ENCODE measurements at places on chromosomes 11 and 22.
A peak's percentile ranks its signal among the peaks of the same experiment; 100 is the strongest.

DNA sequence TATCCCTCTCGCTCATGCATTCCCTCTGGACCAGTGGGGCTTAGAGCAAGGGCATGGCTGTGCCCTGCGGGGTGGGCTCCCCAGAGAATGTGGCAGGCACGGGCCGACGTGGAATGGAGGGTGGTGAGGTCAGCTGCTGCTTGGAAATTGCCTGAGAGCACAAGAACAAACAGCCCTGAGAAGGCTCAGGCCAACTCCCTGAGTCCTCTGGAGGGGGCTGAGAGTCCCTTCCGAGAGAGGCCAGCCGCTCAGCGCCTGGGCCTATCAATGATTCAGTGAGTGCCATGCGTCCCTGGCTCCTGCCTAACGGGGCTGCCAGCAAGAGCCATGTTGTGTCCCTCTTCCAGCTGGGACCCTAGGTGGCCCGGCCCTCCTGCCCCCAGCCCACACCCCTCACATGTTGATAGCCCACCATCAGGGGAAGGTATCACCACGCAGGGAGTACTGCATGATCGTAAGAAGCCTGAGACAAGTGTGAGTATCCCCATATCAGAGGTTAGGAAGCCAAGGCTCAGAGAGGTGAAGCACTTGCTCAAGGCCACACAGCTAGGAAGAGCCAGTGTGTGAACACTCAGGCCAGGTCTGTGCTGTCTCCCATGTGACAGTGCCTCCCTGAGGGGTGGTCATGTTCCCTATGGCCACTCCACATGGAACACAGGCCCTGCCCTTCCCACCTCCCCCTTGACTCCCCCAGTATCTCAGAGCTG, 55.8 kb downstream of the NECTIN1 start:
- no peak for DNase-seq

- DNase-seq: no peak
These were observed 109.8 kb downstream of the CTTN start for GRCh38 chr11:70508231-70508480.

GRCh38 chr11:131206671-131207070, 163.7 kb upstream of the NTM start:
- DNase-seq: no peak

GRCh38 chr22:22165936-22166710, 78.5 kb upstream of the VPREB1 start:
- no peak for DNase-seq

GRCh38 chr22:25903294-25903693, 161.3 kb downstream of the MYO18B start:
- no peak for DNase-seq

DNA sequence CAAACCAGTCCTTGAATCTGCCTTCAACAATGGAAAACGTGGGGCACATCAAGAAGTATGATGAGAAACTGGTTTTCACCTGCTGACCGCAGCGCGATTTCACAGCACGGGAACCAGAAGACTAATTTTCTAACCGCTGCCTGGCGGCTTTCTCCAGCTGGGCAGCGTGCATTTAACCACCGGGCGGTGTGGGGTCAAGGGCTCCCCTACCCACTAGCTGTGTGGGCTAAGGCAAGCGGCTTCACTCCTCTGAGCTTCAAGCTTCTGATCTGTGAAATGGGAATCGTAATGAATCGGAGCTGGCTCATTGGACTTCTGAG, 4.2 kb downstream of the SHANK2 start:
- no peak for DNase-seq

DNA sequence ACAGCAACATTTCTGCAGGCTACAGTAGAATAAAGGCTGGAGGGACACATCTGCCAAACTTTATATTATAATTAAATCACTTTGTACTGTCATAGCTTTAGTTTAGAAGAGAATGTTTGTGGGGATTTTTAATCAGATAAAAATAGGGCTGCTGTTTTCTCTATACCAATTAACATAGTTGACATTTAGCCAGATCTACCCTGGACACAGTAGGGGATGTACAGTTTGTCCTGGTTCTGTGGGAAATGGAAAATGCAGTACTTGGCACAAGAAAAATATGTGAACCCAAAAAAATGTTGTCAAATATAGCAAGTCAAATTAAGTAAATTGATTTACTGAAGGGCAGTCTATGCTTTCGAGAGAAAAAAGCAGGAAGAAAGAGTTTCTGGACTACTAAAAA, 20.8 kb upstream of the PICALM start:
- DNase-seq: no peak

DNA sequence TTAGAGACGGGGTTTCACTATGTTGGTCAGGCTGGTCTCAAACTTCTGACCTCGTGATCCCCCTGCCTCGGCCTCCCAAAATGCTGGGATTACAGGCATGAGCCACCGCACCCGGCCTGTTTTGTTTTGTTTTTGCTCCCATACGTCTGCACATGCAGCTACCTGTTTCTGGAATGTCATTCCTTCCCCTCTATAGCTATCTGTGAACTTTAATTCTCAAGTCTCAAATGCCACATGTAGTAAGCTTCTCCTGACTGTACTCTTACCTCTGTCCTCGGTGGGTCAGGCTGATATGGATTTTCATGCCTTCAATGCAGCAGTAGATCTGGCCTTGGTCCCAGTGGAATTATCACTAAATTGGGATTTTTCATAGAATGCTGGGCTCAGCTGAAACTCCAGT, 12.4 kb upstream of the SWAP70 start:
- DNase-seq: no peak

DNA sequence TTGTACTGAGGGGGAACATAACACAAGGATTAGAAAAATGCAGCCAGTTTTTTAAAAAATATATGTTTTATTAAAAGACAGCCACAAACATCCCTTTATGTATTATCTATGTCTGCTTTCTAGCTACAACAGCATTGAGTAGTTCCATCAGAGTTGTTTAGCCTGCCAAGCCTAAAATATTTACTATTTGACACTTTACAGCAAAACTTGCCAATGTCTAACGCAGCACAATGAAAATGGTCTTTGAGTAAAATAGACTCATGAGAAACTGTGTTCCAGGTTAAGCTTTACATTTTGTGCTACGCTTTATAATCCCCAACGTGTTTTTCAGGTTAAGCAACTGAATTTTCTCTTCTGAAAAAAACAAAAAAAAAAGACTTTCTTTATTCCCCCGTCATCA, 2211.5 kb upstream of the RAG2 start:
- no peak for DNase-seq

- DNase-seq: peak; percentile 78
These were observed 84.1 kb downstream of the LARGE2 start for GRCh38 chr11:46006418-46007070.

DNA sequence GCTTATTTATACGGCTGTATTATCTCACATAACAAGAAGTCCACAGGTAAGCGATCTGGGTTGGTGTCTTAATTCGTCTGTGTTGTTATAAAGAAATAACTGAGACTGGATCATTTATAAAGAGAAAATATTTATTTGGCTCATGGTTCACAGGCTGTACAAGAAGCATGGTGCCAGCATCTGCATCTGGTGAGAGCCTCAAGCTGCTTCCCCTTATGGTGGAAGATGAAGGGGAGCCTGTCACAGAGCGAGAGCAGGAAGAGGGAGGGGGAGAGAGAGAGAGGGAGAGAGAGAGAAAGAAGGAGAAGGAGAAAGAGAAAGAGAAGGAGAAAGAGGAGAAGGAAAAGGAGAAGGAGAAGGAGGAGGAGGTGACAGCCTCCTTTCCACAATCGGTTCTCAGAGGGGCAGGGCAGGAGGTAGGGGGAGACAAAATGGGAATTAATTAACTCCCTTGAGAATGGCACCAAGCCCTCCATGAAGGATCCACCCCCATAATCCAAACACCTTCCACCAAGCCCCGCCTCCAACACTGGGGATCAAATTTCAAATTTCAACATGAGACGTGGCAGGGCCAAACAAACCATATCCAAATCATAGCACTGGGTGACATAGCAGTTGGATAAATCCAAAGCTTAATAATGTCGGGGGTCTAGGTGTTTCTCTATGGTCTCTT, 15.0 kb upstream of the TRIM44 start:
- DNase-seq: no peak

DNA sequence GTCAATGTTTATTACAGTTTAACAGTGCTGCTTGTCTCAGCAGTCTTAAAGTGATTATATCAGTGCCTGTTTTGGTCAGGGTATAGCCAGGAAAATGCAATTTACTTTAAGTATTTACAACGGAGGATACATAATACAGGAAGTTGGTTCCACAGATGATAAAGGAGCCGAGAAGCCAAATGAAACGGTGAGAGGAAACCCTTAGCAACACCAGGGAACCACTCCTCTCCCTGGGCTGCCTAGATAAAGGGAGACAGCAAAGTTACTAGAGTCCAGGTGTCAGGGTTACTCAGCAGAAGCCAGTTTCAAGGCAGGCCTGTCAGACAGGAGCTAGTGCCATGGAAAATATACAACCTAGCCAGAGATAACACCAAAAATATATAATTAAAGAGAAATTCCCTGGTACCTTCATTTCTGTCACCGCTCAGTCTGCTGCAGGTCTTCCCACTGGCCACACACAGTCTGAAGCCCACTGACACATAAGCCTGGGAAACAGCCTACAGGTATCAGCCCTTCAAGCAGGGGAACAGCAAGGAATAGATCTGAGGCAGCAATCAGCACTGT, 55.5 kb downstream of the FAM76B start:
- DNase-seq: no peak

- no peak for DNase-seq
These were observed 6.1 kb upstream of the SIGIRR start for GRCh38 chr11:420911-421321.

- DNase-seq: no peak
These were observed 779.7 kb upstream of the LRRC4C start for GRCh38 chr11:42239188-42239587.

DNA sequence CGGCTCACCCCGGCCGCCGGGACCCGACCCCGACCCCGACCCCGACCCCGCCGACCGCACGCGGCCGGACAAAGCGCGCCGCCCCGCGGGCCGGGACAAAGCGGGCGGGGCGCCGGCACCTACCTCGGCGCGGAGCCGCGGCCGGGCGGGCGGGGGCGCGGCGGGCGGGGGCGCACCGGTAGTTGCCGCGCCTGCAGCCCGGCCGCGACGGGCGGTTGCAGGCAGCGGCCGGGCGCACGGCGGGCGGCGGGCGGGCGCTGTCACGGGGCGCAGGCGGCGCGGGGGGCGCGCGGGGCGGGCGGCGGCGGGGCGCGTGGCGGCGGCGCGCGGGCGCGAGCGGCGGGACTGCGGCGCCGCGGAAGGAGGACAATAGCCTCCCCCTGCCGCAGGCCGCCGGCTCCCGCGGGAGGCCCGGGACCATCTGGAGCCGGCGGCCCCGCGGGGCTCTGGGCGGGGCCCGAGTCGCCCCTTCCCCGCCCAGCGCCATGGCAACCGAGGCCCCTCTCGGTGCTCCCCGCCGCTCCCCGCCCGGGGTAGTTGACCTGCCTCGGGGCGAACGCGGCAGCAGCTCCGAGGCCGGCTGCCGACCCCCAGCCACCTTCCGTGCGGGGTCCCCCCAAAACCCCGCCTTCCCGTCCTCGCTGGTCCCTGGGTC, 851 bp downstream of the SPTBN2 start:
- DNase-seq: no peak

DNA sequence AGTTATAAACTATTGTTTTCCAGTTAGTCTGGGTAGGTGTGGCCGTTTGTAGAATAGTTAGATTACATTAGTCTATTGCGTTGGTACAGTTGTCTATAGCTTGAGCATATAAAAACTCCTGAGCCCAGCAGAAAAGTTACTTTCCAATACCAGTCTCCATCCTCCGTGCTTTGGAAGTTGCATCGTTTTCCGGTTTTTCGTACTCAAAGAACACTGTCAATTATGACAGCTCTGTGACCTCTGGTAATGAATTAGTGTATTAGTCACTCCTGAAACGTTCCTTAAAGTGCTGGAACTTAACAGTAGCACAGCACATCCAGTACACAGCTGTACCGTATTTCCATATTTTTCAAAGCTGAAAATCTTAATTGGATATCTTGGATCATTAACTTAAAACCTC, 808 bp upstream of the MSANTD2 start:
- no peak for DNase-seq
